ENCODE measurements at places on chromosomes 1 and 21.
A peak's percentile ranks its signal among the peaks of the same experiment; 100 is the strongest.

GRCh38 chr1:36135796-36136195, 10.8 kb upstream of the COL8A2 start:
- no peak for DNase-seq

- DNase-seq: no peak
Observed at GRCh38 chr1:182699393-182700350, 15.3 kb upstream of the RGS8 start.

DNA sequence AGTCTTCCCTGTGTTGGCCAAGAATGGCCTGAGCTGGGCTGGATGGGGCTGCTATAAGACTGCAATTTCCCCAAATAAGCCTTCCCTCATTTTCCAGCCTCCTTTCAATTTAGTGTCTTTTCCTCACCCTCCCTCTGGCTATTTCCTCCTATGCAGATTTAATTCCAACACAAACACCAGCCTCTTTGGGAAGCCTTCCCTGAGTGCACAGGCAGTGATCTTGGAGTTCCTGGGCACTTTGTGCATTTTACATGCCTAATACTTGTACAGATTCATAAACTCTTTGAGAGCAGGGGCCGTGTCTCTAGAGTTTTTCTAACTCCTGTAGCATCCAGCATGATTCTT, 91.1 kb upstream of the TLR5 start:
- DNase-seq: no peak

GRCh38 chr1:34851431-34852105, 8.0 kb downstream of the SMIM12 start:
- DNase-seq: no peak

DNA sequence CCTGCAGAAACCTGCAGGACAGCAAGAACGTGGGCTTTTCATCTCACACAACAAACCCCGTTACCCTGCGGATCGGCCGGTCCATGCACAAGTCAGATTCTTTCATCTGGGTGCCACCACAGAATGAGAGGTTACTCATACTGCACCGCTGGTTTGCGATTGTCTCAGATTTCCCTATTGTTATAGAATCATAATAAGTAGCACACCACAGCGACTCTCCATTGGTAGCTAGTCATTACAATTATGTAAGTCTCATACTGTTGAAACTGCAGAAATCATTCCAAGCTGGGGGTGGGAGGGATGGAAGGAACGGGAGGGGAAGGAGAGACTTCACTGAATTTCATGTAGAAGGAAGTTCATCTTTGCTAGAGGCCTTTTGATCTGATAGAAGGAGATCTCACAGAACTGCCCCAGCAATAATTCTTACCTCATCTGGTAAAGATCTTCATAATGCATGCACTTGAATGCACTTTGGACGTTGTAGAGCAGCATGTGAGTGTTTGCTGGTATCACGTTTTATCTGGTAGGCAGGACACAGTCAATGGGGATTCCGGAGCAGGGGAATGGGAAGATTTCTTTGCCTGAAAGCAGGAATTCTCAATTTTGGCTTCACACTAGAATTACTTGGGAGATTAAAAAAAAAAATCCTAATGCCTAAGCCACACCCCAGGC, 221.1 kb downstream of the KIF26B start:
- no peak for DNase-seq

DNA sequence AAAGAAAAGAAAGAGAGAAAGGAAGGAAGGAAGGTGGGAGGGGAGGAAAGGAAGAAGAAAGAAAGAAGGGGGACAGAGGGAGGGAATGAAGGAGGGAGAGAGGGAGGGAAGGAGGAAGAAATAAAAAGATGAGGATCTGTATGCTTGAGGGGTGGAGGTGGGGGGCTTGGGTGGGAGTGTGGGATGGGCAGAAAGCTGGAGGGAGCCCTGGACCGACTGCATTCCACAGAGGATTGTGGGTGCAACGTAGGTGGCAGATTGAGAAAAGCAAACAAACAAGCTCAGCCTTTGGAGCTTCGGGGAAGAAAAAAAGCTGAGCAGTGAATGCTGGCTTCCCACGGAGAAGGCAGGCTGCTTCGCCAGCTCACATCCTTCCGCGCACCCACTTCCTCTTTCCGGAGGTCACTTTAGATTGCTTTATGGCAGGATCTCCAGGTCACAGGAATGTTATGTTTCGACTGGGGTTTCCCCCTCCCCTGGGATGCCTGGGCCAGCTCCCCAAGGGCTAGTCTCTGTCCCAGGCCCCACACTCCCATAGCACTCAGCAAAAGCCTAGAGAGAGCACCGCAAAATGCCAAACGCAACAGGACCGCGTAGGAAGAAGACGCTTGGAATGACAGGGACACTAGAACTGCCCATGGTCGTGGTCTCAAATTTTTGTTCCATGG, 20.7 kb upstream of the LGALS8 start:
- peak; percentile 76 for DNase-seq

DNA sequence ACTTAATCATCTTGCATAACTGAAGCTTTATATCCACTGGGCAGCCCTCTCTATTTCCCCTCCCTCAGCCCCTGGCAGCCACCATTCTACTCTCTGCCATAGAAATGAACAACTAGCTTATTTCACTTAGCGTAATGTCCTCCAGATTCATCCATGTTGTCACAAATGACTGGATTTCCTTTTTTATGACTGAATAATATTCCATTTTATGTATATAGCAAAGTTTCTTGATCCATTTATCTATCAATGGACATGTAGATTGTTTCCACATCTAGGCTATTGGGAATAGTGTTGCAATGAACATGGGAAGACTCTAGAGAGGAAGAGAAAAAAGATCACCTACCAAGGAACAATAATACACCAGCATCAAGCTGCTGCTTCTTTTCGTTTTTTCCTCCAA, 32.1 kb upstream of the EEIG2 start:
- DNase-seq: no peak

DNA sequence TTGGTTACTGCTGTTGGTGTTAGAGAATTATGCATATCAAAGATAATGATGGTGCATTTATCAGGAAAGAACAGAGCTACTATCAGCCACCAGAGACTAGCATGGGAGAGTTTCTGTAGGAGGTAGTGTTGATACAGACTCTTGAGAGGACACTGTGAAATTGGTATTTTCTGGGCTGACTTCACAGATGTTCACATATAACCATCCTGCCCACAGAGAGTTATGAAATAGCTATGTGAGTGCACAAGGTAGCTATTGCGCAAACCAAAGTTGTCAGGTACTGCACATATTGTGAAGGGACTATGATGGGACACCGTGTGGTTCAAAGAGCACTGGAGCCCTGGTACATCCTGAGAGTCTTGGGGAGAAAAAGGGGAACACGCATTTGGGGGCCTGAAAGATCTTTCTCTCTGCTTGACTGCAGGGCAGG, 1.4 kb upstream of the TLCD4 start:
- DNase-seq: no peak

DNA sequence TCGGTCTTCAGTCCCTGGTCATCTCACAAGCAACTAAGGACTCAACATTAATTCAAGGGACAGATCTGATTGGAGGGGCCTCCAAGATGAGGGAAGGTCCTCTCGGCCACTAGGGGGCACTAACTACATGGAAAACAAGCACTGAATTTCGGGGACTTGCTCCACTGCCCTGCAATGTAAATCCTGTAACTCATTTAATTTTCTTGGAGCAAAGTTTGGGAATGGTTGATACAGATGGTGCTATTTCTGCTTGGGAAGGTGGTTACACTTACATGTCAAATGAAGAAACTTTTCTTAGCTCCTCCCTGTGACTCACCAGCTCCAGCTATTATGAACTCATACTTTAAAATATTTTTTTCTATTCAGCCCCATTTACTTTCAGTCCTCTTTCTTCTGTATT, 97.4 kb upstream of the KCNJ15 start:
- DNase-seq: no peak

DNA sequence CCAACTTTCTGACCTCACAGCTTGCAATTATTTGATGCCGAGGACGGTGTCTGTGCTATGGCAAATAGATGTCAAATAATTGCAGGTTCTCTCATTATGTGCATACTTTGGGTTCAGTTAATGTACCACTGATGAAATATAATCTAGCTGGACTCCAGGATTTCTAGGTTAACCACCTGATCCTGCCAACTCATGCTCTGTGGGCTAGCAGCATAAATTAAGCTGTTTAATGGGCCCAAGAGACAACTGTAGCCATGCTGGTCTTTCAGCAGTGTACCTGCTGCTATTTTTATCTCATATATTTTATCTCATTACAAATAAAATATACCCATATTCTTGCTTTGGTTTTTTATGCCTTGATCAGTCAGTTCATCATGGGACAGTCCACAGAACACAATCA, 43.3 kb upstream of the HP1BP3 start:
- DNase-seq: no peak

DNA sequence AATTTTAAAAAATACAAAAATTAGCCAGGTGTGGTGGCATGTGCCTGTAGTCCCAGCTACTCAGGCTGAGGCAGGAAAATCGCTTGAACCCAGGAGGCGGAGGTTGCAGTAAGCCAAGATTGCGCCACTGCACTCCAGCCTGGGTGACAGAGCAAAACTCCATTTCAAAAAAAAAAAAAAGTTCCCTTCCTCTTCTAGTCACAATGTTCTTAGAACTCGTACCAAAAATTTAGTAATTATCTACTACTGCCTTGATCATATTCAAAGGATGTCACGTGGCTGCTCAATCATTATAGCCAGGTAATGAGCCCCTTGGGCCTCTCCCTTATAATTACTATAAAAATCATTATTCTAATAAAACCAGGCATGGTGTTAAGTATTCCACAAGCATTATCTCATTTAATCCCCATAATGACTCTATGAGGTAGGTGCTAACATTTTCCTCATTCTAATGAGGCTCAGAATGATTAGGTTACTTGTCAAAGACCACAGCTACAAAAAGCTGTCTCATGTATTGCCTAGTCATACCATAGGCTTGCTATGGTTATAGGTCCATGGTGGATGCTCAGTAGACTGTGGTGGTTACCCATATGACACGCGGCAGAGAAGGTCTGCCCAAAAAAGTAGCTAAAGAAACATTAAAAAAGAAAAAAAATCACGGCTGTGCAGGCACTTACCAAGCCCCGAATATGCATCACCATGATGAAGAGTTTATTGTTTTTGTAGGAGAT, 15.5 kb upstream of the PPP1R15B start:
- no peak for DNase-seq

DNA sequence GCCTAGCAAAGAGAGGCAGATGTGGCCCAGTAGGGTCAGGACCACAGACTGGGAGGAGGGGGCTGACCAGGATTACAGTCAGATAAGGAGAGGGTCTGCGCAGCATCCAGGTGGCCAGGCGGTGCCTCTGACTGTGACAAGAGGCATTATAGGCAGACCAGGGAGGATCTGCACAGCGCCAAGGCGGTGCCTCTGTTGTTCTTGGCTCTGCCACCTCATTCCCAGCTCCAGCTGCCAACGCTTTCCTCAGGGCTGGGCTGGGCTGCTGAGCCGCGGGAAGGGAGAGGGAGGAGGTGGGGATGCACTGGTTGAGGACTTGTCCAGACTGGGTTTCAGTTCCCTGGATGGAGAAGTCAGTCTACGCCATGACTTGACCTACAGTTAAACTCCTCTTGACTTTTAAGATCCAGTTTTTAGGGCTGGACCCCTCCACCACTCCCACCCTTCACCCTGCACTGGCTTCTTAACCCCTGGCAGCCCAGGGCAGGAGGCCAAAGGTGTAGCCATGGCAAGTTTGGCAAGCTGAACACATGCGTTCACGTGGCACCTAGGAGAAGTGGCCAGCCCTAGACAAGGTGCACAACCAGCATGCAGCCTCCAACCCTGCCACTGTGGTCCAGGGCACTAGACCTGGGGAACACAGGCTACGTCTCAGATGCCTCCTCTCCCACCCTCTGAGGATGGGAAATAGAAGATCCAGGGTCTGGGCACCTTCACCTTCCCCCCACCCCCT, 4.5 kb upstream of the CRABP2 start:
- DNase-seq: no peak

- DNase-seq: no peak
Observed at GRCh38 chr1:207423560-207424292, 30.4 kb upstream of the CR2 start.

DNA sequence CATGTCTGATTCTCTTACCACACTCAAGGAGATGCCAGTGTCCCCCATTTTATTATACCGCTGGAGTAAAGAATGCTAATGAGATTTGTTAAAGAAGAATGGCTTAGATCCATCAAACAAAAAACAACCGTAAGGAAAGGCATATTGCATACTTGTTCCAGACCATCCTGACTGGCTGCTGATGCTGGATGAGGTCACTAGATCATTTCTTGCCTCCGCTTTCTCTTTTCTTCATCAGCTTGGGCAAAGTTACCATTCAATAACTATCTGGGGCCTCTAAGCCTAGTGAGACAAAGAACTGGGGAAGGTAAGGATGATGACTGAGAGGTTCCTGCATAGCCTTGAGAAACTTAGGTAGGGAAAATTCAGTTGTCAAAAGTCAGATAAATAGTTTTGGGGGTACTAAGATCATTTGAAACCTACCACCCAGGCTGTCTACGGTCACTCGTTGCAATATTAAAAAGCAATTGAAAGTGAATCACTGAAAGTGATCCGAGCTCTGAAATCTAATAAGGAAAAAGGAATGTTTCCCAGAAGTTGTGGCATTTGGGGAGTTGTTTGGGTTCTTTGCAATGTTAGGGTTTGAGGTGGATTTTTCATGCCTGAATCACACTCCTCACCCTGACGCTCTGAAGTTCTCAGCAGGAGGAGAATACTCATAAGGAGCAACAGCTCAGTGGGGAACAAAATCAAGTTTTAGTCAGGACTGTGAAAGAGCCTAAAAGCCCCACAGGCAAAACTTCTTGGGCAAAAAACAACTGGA, 176.8 kb downstream of the HHIPL2 start:
- DNase-seq: peak; percentile 96

- no peak for DNase-seq
Observed at GRCh38 chr1:100719490-100719889, at the start of gene VCAM1. Gene VCAM1 (plus strand): TSS chr1:100719742. CDS start chr1:100719861, 119 bp downstream.

DNA sequence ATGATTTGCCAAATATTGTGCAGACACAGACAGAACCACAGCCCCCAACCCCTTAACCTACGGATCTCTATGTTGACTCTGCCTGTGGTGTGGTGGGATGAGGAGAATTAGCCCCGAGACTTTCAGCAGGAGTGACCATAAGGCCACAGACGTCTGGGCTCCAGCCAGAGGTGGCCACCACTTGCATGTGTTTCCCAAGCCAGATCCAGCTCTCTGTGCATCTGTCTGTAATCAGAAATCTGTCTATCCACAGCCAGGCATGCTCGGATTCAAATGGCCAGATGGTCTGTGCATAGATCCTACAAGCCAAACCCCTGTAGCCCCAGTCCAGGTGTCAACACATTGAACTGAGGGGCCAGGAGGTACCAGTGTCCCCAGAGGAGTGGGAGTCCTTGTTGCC, 140.6 kb downstream of the SYF2 start:
- DNase-seq: no peak

DNA sequence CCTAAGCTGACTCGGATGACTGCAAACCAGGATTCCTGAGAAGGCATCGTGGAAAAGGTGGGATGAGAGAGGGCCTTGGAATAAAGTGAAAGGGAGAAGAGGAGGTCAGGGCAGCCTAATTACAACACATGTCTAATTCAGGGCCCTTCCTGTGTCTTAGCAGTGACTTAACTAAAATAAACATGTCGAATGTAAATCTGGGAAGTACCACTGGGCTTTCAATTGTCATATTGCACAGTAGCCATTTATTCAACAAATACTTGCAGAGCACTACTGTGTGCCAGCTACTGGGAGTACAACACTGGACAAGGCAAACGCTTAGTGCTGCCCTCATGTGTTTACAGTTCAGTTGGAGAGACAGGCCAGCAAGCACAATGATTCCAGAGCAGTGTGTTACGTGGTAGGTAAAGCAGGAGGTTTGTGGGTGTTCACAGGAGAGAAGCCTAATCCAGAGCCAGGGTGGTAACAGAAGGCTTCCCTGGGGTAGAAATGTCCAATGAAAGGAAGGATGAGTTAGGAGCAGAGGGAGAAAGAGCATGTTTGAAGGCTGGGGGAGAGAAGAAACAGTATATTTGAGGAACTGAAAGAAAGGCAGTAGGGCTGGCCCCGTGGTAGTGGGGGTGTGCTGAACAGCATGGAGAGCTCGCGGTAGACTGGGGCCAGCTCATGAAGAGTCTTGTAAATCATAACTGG, 38.0 kb upstream of the RASAL2 start:
- no peak for DNase-seq

Data from non-pigmented ciliary epithelial cell (primary cell).